NB4 (cell line): ENCODE measurements at places on chromosomes 2 and 18.

- no peak for DNase-seq
Observed at GRCh38 chr2:150391779-150392178, 95.7 kb downstream of the RND3 start.

- DNase-seq: no peak
Observed at GRCh38 chr2:58357521-58357920, 116.4 kb upstream of the FANCL start.

- no peak for DNase-seq
Observed at GRCh38 chr18:76374330-76375281, 120.4 kb downstream of the ZNF516 start.

DNA sequence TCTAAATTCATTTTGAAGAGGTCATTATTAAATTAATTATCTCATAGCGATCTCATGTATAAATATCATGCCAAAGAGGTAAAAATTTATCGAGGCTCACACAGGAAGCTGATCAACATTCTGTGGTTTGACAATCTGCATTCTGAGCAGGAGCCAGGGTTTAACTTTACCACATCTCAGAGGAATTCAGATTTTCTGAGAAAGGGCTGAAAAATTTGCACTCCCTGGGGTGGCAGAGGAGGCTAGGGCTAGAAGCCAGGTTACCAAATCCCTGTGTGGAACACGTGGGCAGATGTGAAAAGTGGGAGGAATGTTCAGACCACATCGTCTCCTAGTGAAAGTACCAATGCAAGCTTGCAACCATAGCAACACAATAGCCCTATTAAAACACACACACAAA is 63.5 kb upstream of the CTLA4 start:
- no peak for DNase-seq
